ENCODE measurements at places on chromosomes 3 and 15. TPM values are rescaled to one million over a fixed set of nuclear protein-coding genes. Genes with fewer than 3 reads are reported as not detected.
A peak's percentile ranks its signal among the peaks of the same experiment; 100 is the strongest.

PXK gene
- 87.8 TPM for total RNA-seq

DNA sequence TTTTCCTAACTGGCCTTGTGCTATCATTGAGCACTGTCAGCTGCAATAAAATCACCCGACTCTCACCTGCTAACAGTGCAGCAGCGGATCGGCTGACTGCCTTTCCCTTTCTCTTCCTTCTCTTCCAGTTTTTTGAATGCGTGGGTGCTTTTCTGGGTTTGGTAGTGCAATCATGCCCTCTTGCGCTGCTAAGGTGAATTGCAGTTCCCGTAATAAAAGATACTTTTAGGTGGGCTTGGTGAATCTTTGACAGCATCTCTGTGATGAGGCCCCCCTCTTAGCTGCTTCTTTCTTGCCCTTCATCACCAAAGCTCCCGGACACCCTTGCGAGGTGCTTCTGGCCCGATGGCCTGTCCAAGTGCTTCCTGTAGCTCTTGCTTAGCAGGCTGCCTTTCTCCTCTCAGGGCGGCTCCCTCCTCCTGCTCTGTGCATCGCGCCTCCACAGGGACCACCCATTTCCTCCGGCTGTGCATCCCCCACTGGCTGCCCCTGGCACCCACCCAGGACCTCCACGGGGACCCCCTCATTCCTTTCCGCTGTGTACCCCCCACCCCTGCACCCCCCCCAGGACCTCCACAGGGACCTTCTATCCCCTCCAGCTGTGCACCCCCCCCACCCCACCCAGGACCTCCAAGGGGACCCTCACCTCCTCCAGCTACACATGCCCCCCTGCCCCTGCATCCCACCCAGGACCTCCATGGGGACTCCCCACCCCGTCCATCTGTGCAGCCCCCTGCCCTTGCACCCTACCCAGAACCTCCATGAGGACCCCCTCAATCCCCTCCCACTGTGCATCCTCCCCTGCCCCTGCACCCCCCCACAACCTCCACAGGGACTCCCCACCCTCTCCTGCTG lies 50.8 kb upstream of the RPL32 start:
- peak; percentile 97 for DNase-seq

ZPLD1 gene
- total RNA-seq: under 0.01 TPM

DNA sequence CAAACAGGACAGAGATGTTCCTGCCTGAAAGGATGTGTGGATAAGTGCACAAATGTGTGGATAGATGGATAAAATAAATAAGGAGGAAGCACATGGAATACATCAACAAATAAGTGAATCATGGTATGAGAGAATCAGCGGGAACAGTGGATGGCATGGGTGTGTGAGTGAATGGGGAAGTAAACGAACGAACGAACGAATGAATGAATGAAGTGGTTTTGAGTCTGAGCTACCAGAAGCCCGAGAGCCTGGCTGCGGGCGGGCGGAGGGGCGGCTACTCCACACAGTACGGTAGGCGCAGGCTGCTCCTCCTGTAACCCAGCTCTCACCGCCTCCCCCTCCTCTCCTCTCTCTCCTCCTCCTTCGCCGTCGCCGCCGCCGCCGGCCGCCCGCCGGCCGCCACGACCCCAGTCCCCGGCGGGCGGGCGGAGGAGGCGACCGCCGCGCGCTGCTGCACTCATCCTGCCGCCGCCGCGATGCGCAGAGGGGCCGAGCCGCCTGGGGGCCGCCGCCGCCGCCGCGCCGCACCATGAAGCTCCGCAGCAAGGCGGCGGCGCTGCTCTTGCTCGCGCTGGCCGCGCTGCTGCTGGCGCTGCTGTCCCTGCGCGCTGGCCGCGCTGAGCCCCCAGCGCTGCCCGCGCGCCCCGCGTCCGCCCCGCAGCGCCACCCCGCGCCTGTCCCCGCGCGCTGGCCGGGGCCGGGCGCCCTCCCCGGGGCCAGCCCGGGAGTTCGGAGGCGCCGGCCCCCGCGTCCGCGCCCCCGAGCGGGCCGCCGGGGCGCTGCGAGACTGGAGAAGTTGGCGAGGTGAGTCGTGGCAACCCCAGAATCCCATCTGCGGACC lies at the start of gene GXYLT2:
Gene GXYLT2, plus strand, starts transcription at position 342 of the 841 bp plus-strand sequence. Its CDS starts 188 bp downstream, at position 530.
- DNase-seq: peak; percentile 90

DNA sequence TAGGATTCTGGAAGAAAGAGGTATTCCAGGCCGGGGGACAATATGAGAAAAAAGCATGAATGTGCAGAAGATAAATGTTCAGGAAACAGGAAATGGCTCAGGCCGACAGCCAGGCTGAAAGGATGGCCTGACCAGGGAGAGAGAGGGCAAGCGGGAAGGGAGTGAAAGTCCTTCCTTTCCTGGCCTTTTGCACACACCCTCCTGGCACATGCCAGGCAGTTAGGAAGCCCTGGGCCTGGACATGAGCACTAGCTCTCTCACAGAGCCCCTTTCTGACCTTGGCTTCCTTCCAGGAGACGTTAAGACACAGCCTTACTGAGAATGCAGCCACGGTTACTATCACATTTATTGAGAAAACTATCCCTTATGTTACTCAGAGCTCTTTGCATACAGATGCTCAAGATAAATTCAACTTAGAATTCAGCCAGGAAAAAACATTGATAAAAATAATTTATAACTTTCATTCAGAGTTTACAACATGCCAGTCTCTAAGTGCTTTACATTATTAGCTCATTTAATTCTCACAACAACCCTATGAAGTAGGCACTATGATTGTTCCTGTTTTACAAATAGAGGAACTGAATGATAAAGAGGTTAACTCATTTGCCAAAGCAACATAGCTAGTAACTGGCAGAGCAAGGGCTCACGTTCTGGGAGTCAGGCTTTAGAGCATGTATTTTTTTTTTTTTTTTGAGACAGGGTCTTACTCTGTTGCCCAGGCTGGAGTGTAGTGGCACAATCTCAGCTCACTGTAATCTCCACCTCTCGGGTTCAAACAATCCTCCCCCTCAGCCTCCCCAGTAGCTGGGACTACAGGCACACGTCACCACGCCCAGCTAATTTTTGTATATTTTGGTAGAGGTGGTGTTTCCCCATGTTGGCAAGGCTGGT lies 39.4 kb upstream of the SMAD3 start:
- peak; percentile 92 for DNase-seq

DNA sequence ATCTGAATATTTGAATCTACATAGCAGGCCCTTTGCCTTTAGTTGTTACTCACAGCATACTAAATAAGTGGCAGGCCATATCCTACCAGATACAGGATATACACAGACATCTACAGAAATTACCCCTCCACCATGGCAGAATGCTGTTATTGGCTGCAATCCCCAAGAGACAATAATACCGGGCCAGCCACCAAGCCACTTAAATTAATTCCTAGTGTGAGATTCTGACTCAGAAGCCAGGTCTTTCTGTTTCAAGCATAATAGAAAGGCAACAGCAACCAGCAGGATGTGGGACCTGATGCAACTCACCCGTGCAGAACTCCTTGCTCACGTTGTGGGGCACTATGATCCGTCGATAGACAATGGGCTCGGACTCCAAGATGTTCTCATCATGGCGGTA lies 39.8 kb downstream of the CLK3 start:
- DNase-seq: no peak

CD200 gene
- total RNA-seq: 1.5 TPM

GRCh38 chr15:31389576-31389975 lies 62.9 kb downstream of the KLF13 start:
- DNase-seq: no peak

C3orf70 gene
- 1.4 TPM for total RNA-seq

DNA sequence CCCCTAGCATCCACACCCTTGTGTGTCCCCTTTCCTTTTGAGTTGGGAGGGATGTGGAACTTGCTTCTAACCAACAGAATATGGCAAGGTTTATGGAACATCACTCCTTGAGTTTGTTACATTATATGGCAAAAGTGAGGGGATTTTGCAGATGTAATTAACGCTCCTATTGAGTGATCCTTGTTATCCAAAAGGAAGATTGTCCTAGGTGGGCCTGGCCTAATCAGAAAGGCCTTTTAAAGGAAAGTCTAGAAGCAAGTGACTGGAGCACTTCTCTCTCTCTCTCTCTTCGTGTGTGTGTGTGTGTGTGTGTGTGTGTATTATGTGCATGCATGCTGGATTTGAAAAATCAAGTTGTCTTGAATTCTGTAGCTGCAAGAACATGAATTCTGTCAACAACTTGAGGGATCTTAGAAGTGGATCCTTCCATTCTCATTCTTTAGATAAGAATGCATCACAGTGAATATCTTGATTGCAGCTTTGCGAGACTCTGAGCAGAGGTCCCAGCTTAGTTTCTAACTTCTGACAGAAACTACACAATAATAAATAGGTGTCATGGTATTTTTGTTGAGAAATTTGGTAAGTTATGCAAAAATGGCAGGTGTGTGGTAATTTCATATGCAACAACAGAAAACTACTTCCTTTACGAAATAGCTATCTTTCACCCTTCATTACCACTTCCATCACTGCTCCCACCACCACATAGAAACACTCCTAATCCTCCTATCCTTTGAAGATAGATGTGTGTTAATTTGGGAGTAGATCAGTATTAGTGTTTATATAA lies 360.9 kb upstream of the CBLB start:
- no peak for DNase-seq

GOLGA6B gene
- not detected for total RNA-seq

GOLGA8J gene
- 0.29 TPM for total RNA-seq

DNA sequence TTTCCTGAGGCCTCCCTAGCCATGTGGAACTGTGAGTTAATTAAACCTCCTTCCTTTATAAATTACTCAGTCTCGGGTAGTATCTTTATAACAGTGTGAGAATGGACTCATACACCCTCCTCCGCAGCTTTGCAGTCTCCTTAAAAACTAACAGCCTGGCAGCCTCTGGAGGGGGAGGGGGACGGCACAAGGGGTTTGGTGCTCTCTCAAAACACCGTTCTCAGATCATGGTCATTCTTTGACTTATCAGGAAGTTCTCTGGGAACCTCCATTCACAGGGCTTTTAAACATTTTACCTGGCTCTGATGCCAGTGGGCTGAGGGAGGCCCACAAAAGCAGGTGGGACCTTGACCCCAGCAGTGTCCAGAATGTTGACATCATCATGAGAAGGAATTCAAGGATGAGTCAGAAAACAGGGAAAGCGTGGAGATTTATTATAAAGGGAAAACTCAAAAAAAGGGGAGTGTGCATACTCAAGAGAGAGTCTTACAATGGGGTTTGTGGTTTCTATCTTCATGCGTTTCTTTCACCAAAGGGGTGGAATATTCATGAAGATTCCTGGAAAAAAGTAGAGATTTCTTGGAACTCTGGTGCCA lies 43.9 kb downstream of the ONECUT1 start:
- no peak for DNase-seq

DNA sequence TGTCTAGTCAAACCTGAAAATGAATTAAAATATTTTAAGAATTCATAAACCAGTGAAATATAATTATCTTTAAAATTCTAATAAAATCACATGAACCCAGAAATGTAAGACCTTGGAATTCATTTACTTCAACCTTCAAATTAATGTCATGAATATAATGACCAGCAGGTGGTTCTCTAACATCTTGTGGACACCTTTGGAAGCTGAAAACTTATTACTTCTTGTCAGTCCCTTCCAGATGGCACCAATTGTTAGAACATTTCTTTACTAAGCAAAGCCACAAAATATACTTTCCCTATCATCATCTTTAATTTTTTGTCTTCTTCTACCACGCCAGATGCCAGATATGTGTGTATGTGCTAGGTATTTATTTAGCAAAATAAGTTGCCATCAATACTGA lies 240.0 kb downstream of the MBNL1 start:
- DNase-seq: peak; percentile 5

DNA sequence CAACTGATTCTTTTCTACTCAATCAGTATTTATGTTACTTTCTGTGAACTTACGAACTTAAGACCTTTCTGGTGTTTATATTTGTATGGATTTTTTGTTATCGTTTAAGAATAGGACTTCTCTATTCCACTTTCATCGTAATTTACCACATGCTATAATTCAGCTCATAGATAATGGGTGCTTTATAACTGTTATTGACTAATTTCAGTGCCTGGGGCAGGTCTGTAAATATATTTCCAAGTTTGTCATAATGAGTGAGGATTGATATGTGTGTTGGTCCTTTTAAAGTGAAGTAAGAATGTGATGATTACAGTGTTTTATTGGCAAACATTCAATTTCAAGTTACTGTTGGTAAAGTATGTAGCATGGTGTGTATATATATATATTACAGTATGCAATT lies 1.8 kb upstream of the NAALADL2 start:
- DNase-seq: no peak

DNA sequence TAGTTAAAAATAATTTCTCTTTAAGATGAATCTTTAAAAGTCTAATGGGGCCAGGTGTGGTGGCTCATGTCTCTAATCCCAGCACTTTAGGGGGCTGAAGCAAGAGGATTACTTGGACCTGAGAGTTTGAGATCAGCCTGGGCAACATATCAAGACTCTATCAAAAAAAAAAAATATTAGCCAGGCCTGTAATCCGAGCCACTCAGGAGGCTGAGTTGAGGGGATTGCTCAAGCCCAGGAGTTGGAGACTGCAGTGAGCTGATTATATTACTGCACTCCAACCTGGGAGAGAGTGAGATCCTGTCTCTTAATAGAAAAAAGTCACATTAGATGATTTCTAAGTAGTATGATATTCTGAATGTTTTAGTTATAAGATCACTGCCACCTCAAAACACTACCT lies 322.0 kb upstream of the MANF start:
- DNase-seq: no peak

ACTR8 gene
- 48.9 TPM for total RNA-seq

GRCh38 chr15:31254431-31255175 lies 72.0 kb upstream of the KLF13 start:
- peak; percentile 94 for DNase-seq

CCR3 gene
- not detected for total RNA-seq

DNA sequence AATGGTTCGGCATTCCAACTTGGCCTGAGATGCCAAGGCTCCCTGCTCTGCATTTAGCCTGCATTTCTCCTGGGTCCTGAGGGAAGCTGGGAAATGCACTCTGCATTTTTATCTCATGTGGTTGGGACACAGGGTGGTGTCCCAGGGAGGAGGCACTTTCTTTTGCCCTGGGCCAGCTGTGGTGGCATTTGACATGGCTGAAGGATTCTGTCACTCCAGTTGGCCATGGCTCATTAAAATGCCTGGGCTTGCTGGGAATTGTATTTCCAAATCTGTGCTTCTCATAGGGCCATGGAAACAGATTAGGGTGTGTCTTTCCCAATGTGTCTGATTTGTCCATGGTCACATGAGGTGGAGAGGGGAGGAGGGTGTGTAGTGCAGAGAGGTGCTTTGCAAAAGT lies 128.3 kb upstream of the RGMA start:
- no peak for DNase-seq

C3orf18 gene
- total RNA-seq: 18.8 TPM
